ENCODE measurements at places on chromosomes 5 and 9.
A peak's percentile ranks its signal among the peaks of the same experiment; 100 is the strongest.

DNA sequence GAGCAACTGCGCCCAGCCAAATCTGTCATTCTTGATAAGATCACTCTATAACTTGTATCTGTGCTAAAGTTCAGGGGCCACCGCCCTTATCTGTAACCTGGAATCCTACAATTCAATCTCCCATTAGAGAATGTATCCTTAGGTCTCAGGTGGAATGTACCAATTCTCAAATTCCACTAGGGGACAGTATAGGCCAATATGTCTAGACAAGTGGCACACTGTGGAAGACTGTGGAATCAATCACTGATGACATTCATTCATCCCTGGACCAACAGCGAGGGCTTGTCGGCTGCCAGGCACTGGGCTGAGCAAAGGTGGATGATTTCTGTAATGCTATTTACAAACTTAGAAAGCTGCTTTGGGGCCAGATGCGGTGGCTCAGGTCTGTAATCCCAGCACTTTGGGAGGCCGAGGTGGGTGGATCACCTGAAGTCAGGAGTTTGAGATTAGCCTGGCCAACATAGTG is 28.7 kb upstream of the MEGF9 start:
- DNase-seq = peak; percentile 4

- DNase-seq = peak; percentile 78
These were observed 90.2 kb downstream of the HACD4 start for GRCh38 chr9:20941174-20941690.

DNA sequence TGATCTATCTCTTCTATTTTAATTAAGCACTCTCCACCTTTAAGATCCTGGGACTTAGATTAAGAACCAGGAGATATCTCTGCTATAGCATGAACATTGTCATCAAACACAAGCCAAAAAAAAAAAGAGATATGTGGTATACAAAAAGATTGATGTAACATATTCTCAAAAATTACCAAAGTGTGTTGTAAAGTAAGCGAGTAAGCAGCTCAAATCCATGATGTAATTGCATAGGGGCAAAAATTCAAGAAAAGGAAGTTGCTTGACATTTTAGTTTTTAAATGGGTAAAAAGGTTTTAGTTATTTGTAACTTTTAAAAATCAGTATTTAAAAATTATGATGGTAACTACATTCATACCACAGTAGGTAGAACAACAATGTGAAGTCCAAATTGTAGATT is 40.7 kb downstream of the CNTRL start:
- DNase-seq = no peak

- no peak for DNase-seq
These were observed 58.0 kb upstream of the ROR2 start for GRCh38 chr9:92008041-92008440.

- DNase-seq = peak; percentile 54
These were observed 45.6 kb upstream of the SPTLC1 start for GRCh38 chr9:92160786-92161185.

DNA sequence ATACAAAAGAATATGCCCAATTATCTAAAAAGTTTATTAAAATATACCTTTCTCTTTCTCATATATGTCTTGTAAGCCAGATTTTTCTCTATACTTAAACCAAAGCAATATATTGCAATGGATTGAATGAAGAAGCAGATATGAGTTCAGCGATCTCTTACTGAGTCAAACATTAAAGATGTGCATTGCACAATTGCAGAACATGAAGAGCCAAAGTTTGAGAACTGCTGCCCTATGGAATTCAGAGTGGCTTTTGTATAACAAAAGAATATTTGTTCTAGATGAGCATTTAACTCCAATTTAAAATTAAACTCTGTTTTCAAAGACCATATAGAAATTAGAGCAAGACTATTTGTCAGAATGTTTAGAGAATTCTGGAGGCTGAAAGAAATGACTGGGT is 519.0 kb upstream of the DAB2 start:
- no peak for DNase-seq

- DNase-seq = peak; percentile 2
These were observed 19.4 kb downstream of the OR2Y1 start for GRCh38 chr5:180720486-180720885.

DNA sequence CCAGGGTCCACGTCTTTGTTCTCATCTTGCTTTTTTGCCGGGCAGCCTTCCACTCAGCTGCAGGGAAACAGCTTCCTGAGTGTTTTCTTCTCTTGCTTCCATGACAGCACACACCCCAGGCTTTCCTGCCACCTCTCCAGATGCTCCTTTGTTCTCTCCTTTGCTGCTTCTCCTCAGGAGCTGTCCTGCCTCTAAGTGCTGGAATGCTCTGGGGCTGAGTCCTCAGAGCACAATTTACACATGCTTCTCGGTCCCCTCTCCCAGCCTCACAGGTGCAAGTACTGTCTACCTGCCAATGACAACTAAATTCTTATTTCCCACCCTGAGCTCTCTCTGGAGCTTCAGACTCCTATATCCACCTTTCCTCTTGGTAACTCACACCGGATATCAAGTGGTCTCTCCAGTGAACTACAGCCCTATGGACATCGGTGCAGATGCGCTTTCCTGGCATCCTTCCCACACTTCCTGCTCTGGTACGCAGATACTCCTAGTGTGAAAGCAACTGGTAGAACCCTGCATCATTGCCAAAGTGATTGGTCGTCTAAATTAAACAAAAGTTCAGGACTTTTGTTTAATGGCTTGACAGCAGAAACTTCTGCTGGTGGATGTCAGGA is 13.4 kb upstream of the ACSL6 start:
- peak; percentile 34 for DNase-seq

DNA sequence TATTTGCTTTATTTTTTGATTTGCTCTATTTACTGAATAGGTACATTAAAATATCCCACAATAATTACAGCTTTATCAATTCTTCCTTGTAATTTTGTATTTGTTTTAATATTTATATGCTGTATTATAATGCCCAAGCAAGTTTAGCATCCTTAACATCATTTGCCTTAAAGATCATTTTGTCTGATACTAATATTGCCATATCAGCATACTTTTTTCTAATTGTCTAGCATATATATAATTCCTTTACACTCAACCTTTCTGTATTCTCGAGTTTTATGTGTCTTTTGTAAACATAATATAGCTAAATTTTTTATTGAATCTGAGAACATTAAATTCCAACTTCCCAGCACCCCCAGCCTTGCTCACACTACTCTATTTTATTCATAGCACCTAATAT is 64.7 kb downstream of the P4HA2 start:
- DNase-seq = no peak

DNA sequence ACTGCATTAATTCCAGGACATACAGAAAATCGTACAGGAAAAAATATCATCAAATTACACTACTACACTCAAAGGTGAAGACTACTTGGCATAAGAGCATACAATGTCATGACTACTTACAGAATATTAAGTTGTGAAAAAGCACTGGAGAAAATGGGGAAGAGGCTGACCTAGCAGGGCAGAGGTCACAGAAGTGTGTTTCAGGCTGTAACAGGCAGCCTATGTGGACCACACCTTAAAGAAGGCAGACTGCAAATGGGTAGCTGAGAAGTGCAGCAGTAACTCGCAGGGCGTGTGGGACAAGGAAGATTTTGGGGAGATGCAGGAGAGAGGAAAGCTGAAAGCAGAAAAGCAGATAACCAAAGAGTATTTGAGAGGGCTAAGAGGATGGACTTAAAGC is 167.0 kb upstream of the PIK3R1 start:
- no peak for DNase-seq

GRCh38 chr5:61254969-61255555 is 77.0 kb upstream of the ZSWIM6 start:
- no peak for DNase-seq

DNA sequence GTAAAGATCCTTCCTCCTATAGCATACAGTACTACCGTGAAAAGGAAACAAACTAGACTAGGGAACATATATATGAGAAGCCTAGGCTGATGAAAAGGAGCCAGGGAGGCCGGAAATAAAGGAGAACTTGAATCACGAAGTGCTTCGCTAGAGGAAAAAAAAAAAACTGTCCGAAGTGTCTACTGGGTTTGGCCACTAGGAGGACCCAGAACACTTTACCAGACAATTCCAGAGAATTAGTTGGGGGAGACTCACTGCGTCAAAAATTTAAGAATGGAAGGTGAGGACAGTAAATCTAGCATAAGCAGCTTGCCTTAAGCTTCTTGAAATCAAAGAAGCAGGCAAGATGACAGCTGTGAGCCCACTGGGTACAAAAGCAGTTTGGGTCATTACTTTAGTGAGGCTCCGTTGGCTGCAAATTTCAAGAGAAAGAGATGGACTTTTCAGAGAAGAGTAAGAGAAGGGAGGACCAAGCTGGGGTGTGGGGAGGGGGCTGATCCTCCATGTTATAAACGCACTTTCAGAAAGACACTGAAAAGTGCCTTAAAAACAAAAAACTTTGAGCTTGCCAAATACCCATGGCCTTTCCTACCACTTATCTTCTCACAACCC is 47.4 kb downstream of the P4HA2 start:
- peak; percentile 60 for DNase-seq

DNA sequence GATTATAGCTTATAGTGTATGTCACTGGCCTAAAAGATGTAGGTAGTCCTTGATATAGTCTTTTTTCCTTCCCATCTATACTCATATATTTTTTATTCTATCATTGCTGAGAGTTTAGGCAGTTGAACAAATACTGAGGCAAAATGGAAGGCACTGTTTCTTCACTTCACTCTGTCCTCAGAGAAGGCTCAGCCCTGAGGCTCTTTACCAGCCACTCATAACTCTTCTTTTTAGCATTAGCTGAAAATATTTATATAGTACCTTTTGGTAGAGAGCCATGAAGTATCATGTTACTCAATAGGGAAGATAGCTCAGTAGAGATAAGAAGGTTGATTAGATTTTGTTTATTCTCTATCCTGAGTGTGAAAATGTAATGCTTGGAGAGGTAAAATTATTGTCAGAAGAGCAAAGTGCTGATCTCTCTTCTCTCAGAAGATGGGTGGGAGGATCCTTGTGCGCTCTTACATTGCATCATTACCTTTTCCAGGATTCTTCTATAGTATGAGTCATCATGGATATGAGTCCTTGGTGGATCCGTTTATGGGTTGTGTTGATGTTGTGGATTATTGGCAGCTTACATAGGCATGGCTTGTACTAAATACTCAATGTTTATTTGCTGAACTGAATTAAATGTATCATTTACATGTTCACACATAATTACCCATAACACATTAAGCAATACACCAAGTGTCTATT is 88.1 kb downstream of the ANXA1 start:
- no peak for DNase-seq

GRCh38 chr5:51387884-51388275 is 4.6 kb downstream of the ISL1 start:
- DNase-seq = no peak

DNA sequence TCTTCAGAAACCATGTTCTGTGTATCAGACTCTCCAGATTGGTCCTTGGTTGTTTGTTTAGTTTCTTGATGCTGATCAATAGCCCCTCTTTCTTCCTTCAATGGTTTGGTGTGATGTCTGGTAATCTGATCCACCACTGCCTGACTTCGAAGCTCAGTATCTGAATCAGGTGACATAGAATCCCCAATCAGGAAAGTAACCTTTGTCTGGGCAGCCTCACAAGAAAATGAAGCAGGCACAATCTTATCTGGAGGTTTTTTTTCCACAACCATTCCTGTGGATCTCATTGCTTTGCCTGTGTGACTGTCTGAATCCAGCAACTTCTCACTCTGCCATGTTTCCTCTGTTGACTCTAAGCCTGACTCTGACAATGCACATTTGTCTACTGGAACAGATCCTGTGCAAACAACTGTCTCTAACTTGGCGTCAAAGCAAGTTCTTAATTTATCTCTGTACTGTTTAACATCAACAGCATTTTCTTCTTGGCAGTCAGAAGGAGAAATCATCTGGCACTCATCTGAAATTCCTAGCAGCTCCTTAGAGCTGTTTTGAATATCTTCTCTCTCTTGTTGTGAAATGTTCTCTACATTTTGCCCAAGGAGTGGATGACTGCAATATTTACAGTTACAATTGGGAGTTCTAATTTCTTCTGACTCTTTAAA is 37.1 kb upstream of the RAPGEF6 start:
- no peak for DNase-seq

DNA sequence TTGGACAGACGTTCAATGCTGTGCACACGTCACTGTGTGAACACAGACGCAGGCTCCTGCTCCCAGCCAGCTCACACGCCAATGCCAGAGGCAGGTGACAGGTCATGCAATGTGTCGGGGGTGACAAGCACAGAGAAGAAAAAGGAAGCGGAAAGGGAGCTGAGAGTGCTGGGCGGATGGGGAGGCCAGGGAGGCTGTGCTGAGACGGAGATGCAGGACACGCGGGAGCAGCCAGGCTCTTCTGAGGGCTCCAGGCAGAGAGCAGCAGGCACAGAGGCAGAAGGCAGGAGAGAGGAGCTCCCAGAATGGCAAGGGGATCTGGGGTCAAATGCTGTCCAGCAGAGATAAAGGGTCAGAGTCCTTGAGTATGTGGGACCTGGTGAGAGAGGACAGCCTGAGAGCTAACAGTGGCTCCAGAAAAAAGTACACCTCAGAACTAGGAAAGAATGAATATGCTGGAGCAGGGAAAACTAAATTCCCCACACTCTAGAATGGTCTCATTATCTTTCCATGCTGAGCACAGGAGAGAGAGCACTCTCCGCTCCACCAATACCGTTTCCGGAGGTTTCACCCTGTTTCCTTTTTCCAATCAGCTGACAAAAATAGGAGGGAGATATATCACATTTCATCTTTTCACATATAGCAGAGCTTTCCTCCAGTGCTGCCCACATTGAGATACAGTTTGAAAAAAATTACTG is 32.8 kb upstream of the NSMF start:
- no peak for DNase-seq

GRCh38 chr9:4272126-4272525 is 27.7 kb downstream of the GLIS3 start:
- DNase-seq = no peak

- no peak for DNase-seq
These were observed 32.3 kb downstream of the RUSC2 start for GRCh38 chr9:35522187-35522586.

- no peak for DNase-seq
These were observed 224.1 kb downstream of the MED10 start for GRCh38 chr5:6154216-6154615.

DNA sequence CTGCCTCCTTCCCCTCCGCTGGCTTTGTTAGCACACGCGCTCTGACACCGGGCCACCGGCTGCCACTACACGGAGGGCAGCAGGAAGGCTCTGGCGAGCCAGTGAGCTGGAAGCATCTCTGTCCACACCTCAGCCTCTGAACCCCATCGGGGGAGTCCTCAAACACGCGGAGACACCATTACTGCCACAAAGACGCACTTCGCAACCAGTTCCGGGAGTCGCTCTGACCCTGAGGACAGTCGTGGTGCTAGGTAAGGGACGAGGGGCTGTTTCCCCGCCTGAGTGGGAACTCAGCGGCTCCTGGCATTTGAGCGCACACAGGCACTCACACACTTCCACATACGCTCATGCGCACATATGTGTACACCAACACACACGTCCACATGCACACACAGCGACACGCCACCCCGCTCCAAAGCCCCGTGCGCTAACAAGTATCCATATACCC is 160.0 kb downstream of the C9orf152 start:
- DNase-seq = peak; percentile 72

DNA sequence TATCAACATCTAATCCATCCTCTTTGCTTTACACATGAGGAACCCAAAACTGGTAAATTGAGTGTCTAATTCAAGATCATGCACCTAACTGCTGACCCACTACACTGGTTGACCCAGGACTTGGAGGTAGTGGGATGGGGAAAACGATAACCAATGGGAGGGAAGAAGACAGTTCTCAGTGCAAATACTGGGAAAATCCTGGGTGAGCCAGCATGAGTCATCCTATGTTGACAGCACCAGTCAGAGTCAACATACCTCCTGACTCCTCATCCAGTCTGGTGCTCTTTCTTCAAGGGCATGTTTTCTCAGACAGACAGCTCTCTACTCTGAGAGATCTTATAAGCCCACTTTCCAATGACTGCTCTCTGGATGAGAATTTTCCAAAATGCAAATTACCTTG is 232.8 kb upstream of the PTGER4 start:
- no peak for DNase-seq

Data from ELF-1 (cell line).